ENCODE measurements at places on chromosomes 3 and 15.

- peak; percentile 7 for DNase-seq
Measured at GRCh38 chr15:51621936-51622603, 501 bp downstream of the DMXL2 start.

DNA sequence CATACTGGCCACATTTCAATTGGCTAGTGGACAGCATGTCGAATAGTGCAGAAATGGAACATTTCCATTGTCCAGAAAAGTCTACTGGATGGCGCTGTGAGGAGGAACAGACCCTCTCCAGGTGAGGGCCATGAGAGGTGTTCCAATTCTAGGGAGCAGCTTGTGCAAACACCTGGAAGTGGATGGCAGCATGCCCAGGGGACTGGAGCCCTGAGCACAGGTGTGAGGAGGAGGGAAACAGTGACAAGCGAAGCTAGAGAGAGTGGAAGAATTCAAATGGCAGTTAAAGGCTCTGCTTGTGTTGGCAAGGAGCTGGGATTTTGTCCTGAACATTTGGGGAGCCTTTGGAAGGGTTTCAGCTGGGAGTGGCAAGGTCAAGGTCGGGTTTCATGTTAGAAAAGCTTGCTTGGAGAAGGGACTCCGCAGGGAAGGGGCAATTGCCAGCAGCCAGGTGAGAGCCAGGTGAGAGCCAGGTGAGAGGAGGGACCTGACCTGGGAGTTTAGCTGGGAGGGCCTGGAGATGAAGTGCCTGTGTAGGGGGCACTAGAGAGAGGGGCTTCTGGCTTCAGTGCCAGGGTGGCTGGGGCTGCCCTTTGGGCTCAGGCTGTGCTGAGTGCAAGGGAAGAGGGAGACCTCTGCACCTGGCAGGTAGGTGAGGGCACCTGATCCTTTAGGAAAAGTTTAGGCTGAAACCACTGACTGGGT, 93.8 kb downstream of the LINGO1 start:
- no peak for DNase-seq

- DNase-seq, result no peak
Measured at GRCh38 chr3:46090161-46090591, 62.9 kb upstream of the XCR1 start.

- no peak for DNase-seq
Measured at GRCh38 chr3:101940521-101941317, 91.4 kb downstream of the NFKBIZ start.

DNA sequence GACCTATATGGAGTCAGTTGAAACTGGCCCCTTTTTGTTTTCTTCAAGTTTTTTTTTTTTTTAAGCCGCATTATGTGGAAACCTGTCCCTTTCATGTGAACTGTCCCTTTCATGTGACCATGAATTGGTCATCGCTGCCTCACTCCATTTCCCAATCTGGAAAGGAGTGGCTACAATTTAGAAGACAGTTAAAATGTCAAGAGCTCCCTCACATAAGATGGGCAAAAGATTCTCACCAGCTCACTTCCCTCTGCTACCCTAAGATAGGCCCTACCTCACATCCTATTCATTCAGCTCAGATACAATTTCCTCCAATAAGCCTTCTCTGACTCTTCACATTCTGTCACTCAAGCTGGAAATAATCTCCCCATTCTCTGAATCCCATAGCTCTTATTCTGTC, 111.3 kb upstream of the BCL6 start:
- no peak for DNase-seq
